Pancreas (tissue), 10 donors: ENCODE measurements at places on chromosomes 13 and 19.

DNA sequence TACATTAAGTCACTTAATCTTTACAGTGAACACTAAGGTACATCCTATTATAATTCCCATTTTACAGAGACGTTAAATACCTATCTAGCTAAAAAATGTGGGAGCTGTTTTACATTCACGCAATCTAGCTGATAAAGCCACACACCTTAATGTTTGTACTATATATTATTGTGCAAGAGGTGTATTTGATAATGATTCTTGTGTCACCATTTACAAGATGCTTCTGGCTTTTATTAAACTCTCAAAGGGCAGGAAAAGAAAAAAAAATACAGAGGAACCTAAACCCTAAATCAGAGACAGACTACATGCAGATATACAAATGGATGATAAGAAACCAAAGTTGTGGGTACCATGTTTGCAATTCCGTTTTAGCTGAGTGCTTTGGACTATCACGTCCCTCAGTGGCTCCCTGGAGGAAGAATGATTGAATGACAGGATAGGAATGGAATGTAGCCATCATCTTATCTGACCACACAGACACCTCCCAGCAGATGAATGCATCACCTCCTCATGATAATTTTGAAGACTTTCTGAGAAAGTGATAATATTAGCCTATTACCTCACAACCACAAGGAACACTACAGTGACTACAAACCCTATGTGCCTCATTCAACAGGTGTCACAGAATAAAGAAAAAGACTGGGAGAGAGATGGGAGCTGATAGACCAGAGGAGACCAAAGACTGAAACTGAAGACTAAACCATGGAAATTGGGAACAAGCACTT lies 230.5 kb upstream of the SERP2 start:
- no peak for DNase-seq

DNA sequence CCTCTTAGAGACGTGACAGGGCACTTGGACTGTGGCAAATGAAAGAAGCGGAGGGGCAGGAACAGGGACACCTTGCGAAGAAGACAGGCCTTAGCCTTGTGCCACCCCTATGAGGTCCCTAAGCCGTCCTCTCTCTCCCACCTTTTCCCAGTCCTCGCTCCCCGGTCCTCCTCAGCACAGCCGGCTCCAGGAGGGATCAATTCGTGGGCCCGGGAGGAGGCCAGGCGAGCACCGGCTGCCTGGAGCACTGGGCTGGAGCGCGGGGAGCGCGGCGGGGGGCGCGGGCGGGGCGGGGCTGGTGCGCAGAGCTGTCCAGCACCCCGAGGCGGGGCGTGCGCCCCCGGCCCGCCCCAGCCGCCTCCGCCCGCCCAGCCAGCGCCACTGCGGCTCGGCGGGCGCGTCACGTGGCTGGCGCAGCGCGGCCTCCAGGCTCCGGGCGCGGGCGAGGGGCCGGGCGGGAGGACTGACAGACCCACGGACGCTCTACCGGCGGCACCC lies at the start of gene LRP3:
Gene LRP3 (plus strand): TSS at position 466 of the 498 bp plus-strand sequence. CDS start 456 bp downstream, outside the sequence.
- DNase-seq, result peak; percentile 69

GRCh38 chr13:85565652-85566051 lies 233.6 kb downstream of the SLITRK6 start:
- DNase-seq, result no peak

GRCh38 chr19:31160336-31160926 lies 188.8 kb downstream of the TSHZ3 start:
- no peak for DNase-seq

- peak; percentile 12 for DNase-seq
These were observed 5.4 kb downstream of the WDR18 start for GRCh38 chr19:989381-990081.

GRCh38 chr13:29761815-29762214 lies 88.6 kb downstream of the UBL3 start:
- DNase-seq, result no peak

DNA sequence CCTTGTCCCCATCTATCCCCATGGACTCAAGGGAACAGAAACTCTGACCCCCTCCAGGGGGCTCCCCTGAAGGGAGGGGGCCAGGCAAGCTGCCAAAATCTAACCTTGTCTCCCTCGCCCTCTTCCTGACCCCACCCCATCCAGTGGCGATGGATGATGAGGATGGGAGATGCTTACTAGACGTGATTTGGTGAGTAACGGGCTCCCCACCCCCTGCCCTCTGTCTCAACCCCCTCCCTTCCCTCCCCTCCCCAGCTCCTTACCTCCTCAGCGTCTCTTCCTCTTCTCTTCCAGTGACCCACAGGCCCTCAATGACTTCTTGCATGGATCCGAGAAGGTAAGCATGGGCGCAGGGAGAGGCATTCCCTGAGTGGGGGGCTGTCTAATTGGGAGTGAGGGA lies 39.8 kb upstream of the EHD2 start:
- no peak for DNase-seq

GRCh38 chr13:110826861-110827672 lies 87.8 kb downstream of the ANKRD10 start:
- DNase-seq, result no peak

DNA sequence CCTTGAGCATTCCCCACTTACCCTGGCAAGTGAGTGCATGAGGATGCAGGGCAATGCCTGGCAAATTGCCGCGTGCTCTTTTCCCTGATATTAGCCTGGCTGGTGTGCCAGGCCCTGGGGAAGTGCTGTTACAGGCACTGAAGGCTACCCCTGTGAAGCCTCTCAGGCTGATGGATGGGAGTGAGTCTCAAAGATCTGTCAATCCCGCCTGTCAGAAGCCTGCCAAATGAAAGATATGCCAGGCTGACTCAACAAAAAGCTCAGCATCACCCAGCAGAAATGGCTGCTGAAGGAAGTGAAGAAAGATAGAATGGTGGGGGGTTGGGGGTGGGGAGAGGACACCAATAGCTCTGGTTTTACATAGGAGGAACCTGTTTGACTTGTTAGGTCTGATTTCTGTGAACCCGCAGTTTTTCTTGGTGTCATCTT lies 112.1 kb downstream of the LACC1 start:
- DNase-seq, result no peak

DNA sequence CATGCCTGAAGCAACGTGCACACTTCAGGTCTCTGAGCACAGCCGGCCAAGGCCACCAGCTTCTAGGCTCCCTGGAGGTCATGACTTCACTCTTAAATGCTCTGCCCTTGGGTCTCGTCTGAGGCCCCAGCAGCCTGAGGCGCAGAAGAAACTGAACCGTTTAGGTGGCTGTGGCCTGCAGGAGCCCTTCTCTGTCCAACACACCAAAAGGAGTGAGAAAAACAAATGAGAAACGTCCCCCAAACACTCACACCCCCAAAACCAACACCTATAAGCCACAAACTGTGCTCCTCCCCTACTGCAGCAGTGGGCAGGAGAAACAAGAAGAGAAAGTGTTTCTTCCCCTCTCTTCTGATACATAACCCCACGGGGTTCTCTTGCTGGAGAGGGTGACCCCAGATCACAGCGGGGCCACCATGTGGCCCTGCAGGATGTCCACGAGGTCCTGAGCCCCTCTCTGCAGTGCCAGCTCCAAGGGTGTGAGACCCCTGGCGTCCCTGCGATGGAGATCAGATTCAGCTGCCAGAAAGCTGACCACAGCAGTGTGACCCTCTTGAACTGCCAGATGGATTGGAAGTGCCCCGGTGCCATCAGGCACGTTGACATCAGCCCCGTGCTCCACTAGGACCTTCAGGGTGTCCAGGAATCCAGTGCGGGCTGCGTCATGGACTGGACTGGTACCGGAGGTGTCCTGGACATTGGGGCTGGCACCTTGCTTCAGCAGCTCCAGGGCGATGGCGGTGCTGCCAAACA lies 1.0 kb upstream of the KRI1 start:
- no peak for DNase-seq

GRCh38 chr13:109667056-109667455 lies 119.3 kb downstream of the IRS2 start:
- no peak for DNase-seq
